ENCODE measurements at places on chromosomes 5 and 9.

- DNase-seq: no peak
These were observed 602.6 kb downstream of the TLR4 start for GRCh38 chr9:118306801-118307200.

DNA sequence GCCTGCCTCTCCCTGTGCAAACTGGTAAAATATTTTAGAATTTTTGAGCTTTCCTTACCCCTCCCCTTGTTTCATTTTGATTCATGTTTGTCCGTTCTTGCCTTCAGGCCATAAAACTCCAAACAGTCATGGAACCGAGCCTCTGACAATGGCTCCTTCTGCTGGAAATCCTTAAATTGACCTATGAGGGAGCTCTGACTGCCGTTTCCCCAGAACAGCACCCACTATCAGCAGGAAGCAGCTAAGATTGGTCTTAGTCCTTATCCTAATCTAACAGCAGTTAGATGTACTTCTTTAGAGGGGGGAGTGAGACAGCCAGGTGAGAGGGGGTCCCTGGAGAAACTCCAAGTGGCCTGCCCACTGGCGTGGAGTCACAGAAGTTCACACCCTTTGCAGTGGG, 106.7 kb downstream of the FAM174A start:
- no peak for DNase-seq

DNA sequence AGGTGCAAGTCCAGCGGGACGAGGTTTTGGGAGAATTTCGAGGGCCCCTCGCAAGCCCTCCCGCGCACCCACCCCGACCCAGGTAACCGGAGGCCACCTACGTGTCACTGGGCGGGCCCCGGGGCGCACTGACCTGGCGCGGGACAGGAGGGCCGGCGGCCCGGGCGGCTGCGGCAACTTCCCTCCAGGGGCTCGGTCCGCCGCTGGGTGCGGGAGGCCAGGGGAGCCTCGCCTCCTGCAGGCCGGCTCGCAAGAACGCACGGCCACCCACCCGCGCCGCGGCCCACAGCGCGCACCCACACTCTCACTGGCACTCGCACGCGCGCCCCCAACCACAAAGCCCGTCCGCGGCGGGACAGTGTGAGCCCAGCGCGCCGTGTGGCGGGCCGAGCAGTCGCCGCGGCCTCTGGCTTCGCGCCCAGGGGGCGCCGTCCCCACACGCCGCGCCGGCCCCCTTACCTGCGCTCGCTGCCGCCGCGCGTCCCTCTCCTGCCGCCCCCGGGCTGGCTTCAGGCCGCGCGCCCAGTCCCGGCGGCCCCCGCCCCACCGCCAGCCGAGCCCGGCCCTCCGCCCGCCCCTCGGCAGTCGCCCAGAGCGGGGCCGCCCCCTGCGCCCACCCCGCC, 451 bp downstream of the LPAR1 start:
- no peak for DNase-seq

- DNase-seq: no peak
These were observed 6.8 kb upstream of the SUSD3 start for GRCh38 chr9:93051680-93052089.

GRCh38 chr5:169837686-169838085, 142.6 kb downstream of the INSYN2B start:
- DNase-seq: no peak

GRCh38 chr9:132116583-132116982, 36.9 kb upstream of the MED27 start:
- no peak for DNase-seq

DNA sequence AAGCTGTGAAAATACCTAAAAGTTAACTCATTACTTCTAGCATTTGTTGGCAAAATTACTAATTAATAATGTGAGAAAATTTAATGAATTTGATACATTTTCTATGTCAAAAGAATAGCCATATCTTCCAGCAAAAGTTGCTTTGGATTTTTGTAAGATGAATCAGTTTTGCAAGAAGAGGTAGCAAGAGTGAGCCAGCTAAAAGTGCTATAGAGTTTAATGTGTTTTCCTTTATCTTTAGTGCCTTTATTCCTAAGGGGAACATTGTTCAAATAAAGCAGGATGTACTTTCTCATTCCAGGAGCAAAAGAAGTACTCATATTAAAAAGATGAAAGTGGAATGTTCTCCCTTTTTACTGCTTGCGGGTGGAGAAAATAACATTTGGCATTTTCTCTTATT, 622.2 kb downstream of the ANXA1 start:
- DNase-seq: no peak

GRCh38 chr5:11084111-11084510, 323.1 kb upstream of the DAP start:
- no peak for DNase-seq

GRCh38 chr9:1028501-1029190, 21.5 kb upstream of the DMRT2 start:
- DNase-seq: no peak

DNA sequence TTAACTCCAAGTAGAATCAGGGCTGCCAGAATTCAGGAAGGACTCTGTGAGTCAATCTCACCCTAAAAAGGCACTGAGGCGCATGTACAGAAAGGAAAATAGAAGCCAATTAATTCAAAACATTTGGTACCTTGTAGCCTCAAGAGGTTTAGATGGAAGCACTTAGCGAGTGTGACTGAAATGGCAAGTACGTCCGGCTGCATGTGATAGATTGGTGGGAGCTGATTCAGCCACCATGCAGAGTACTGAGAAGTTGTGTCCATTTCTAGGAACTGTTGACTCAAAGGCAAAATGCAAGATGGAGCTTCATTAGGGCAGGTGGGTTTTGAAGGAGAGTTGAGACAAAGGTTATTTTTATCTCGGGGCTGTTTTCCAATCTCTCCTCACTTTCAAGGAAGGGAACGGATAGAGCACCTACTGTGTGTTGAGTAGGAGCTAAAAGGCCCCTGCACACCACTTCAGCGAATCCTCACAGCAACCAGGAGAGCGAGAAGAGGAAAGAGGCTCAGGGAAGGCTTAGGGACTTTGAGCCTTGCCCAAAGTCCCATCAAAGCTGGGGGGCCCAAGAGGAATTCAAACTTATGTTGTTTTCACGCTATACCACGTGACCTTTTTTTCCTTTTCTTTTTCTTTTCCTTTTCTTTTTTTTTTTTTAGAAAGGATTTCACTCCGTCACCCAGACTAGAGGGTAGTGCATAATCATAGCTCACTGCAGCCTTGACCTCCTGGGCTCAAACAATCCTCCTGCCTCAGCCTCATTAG, 34.6 kb upstream of the CPEB4 start:
- DNase-seq: no peak

- no peak for DNase-seq
These were observed 14.2 kb upstream of the CCNB1 start for GRCh38 chr5:69152731-69153130.

- no peak for DNase-seq
These were observed 106.6 kb downstream of the ADAMTS16 start for GRCh38 chr5:5246736-5247135.

GRCh38 chr9:69801989-69802388, 18.6 kb upstream of the CFAP95 start:
- no peak for DNase-seq

DNA sequence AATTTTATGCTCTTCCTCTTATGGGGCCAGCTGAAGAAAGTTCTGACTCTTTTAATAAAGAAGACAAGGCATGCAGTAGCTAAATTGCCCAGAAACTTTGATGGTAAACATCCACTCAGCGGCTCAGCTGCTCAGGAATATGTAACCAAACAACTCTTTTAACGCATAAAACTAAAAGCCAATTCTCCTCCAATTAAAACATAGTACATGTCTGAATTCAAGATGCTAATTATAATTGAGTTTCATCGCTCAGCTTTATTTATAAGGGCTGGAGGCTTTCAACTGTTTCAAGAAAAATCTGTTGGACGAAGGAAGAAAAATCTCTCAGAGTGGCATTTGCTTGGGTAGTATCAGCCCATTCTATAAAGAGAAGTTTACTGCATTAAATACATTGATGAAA, 359.5 kb downstream of the PTPRD start:
- DNase-seq: no peak

- no peak for DNase-seq
These were observed 268.8 kb downstream of the MLLT3 start for GRCh38 chr9:20353524-20353923.

- DNase-seq: no peak
These were observed 291.3 kb downstream of the FBXL7 start for GRCh38 chr5:15791274-15791673.

- DNase-seq: no peak
These were observed 231.1 kb downstream of the MLLT3 start for GRCh38 chr9:20391208-20391607.

GRCh38 chr9:88952086-88952615, 39.1 kb upstream of the S1PR3 start:
- DNase-seq: no peak

DNA sequence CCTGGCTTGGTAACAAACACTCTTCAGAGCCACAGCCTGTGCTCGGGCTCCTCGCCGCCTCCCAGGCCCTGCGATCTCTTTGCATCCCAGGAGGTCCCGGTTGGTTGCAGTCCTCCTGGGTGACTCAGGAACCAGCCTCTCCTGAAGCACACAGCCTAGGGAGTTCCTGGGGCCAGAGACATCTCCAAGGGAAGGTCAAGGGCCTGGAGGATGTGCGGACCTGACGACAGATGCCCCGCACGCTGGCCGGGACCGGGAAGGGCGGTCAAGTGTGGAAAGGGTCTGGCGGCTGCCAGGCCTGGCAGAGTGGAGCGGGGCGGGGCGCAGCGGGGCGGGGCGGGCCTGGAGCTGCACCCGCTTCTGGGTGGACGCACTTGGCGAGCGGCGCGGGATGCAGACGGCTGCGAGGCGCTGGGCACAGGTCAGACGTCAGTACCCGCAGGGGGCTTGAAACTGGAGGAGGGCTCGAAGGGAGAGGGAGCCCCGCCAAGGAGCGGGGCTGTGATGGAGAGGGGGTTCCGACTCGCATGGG, 45.0 kb upstream of the PRSS3 start:
- DNase-seq: no peak

GRCh38 chr9:130193531-130194377, 21.6 kb downstream of the NCS1 start:
- DNase-seq: no peak

DNA sequence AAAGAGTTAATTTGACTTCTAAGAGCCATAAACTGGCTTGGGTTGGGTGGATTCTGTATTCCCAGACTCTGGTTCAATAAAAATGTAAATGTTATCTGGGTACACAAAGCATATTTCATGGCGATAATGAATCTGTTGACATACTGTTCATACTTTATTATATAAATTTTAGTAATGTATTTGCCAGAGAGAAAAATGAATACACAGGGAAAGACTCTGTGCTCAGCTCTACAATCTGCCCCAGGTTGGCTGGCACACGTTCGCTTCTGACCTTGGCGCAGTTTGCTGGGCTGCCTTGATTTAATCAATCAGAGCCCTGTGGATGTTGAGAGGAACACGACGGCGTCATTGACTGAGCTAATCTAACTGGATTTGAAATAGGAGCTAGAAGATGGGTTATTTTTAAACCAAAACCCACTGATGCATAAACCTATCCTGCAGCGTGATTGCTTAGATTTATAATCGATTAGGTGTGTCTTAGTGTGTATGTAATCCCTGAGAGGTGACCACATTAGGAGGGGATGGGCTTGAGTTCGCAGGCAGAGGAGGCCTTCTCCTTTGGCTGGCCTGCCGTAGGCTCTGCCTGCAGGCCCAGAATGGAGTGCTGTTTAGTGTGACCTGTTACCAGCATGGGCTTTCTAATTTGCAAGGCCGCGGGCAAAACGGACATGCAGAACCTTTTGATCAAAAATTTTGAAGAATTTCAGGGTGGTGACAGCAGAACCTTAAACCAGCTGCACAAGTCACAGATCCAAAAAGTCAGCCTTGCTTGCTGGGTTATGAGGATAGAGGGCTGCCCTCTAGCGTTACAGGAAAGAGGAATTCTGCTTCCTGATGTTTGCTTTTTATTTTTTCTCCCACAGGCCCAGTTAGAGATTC, 3.9 kb upstream of the ADCY2 start:
- no peak for DNase-seq

DNA sequence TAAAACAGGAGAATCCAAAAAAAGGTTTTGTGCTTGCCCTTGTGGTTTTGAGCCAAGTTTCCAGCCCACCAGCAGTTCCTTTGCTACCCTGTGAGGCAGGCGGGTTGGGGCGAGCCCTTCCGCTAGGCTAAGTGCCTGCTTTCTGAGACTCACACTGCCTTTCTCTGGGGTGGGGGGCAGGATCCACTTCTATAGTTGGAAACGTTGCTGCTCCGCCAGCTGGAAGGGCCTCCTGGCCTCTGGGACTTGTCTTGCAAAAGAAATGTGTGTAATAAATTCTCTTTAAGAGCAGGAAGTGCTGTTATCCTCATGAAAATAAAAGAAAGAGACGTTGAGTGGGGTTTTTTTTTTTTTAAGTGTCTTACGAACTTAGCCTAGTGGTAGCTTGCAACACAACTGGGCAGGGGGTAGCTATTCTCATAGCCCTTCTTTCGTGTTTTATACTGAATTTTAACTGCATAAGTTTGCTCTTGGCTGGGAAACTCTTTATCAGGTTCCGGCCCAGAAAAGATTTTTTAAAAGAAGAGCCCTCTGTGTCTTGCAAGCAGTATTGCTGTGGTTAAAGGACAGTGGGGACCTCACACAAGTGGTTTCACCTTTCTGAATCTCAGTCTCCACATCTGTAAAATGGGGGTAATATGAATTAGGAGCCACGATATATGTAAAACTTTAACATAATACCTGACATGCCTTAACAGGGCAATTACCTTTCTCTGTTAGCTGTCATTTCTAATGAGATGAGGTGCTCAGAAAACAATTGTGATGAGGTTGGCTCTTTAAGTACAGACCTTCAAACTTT, 19.8 kb downstream of the JADE2 start:
- DNase-seq: no peak

- DNase-seq: no peak
These were observed 66.8 kb upstream of the TXNDC8 start for GRCh38 chr9:110404473-110404872.

GRCh38 chr5:127599320-127599719, 49.6 kb upstream of the CTXN3 start:
- no peak for DNase-seq

DNA sequence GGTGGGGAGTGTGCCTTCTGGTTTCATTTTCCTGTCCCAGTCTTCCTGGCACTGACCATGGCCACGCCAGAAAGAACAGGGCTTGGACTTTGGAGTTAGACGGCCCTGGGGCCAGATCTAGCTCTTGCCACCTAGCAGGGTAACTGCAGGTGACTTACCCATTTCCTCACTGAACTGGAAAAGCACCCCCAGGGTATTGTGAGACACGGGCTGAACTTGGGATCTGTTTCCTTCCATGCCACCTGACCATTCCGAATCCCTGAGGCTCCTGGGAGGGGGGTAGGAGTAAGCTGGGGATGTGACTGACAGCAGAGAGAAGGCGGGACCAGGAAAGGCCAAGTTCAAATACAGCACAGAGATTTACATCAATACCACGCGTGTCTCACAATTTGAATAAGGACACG, 9.4 kb downstream of the HNRNPAB start:
- DNase-seq: no peak

DNA sequence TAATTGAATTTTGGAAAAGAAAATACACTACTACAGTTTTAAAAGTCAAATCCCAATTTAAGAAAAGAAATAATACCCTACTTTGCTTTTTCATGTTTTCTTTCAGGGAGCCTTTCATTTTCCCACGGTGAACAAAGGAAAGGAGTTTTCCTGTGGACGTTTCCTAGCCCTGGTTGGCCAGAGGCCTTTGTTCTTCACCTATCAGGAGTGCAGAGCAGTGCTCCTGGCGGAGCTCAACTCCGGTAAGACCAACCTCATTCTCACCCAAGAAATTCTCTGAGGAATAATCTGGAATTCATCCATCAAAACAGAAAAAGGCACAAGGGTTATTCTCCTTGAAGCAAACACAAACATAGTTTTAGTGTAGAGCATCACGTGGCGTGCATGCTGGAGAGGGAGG, 248.9 kb downstream of the ADGRV1 start:
- DNase-seq: no peak
